ENCODE measurements at places on chromosomes 16 and 17.

DNA sequence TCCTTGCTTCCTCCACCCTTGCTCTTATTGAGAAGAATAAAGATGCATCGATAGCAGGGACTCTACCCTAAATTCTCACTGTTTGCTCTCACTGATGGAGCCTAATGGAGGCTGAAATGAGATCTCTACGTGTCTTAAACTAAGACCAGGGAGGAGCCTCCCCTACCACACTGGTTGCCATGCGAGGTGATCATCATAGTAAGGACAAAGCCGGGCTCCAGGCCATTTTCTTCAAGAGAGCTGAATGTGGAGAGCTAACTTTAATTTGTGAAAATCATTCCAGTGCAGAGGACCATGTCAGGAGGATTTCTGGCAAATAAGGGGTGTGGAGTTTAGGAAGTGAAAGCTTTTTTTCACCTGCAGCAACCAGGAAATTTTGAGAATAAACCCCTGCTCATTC, 5.6 kb downstream of the CDH11 start:
- DNase-seq, result no peak

GRCh38 chr16:75745242-75745641, 19.0 kb upstream of the CPHXL start:
- DNase-seq, result no peak

DNA sequence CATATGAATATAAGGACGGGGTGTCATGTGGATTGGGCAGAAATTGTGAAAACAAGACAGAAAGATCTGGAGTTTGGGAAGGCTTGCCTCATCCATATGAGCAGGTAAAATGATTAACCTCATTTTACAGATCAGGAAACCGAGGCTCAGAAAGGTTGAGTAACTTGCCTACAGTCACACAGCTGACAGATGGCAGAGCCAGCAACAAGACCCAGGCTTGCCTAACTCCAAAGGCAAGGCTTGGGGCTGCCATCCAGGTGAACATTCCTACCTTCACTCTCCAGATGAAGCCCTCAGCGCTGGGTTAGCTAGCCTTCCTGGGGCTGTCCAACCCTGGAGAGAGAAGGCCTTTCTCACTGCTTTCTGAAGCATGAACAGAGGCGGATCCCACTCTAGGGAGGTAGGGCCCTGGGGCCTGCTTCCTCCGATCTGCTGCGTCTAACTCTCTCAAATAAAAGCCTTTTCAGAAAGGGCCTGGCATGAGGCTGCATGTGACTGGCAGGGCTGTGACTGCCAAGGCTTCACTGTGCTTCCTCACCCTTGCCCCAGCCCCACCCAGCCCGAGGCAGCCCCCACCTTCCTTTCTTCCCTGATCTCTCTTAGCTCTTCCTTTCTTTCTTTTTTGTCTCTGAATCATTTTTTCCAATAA, 107.8 kb downstream of the GNAO1 start:
- no peak for DNase-seq

GRCh38 chr16:54446639-54447038, 160.1 kb upstream of the IRX3 start:
- no peak for DNase-seq

DNA sequence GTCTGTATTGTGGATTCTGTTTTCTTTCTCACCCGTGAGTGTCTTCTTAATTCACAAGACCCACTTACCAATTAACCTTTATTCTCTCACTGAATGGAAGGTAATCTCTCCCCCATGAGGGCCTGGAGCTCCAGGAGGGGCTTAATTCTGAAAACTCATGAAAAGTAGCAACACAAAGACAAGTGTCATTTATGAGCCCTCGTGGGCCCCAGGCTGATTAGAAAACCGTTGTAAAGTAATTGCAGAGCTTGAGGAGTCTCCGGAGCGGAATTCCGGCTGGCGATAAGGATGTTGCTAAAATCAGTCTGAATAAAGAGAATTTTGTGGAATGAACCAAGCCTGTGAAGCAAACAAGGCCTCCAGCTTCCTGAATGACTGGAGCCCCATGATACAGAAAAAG, 301.5 kb downstream of the HAPSTR1 start:
- DNase-seq, result no peak

DNA sequence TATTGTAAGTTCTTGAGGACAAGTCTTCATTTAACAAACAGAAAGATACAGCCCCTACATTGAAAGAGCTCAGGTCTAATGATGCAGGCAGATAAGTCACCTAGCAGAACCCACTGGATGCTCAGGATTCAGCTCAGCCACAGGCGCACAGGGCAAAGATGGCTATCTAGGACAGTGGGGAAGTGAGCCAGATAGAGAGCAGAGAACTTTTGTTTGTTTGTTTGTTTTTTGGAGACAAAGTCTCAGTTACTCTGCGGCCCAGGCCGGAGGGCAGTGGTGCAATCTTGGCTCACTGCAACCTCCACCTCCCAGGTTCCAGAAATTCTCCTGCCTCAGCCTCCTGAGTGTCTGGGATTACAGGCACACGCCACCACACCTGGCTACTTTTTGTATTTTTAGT, 20.4 kb downstream of the METTL2A start:
- DNase-seq, result no peak

GRCh38 chr16:709566-710499, 4.2 kb upstream of the FBXL16 start:
- no peak for DNase-seq

- DNase-seq, result no peak
Observed at GRCh38 chr16:56743840-56744239, 13.9 kb downstream of the NUP93 start.

DNA sequence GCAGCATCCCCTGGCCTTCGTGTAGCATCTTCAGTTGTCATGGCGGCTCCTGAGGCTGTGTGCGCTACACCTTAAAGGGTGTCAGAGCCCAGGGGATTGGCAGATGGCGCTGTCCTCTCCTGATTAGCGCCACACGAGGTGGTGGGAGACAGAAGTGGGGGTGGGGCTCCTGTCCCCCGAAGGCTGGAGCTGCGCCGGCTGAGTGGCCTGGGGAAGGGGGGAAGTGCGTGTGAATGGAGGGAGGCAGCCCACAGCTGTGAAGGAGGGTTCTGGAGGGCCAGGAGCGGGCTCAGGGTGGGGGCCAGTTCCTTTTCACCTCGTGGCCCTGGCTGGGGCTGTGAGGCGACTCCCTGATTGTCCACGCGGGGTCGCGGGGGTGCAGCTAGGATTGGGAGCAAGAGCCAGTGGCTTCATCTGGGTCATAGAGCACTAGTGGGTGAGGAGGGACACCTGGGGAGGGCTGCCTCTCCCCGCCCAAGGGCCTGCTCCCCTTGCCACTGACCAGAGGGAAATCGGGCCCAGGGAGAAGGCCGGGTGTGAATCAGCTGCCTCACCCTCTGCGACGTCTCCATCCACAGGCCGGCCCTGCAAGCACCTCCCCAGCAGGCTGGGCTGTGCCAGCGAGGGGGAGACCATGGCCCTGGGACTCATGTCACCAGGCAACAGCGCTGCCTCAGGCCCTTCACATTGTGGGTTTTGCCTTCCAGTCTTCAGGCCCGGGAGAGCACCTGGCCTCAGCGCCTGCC, 14.1 kb downstream of the BAHCC1 start:
- DNase-seq, result no peak

DNA sequence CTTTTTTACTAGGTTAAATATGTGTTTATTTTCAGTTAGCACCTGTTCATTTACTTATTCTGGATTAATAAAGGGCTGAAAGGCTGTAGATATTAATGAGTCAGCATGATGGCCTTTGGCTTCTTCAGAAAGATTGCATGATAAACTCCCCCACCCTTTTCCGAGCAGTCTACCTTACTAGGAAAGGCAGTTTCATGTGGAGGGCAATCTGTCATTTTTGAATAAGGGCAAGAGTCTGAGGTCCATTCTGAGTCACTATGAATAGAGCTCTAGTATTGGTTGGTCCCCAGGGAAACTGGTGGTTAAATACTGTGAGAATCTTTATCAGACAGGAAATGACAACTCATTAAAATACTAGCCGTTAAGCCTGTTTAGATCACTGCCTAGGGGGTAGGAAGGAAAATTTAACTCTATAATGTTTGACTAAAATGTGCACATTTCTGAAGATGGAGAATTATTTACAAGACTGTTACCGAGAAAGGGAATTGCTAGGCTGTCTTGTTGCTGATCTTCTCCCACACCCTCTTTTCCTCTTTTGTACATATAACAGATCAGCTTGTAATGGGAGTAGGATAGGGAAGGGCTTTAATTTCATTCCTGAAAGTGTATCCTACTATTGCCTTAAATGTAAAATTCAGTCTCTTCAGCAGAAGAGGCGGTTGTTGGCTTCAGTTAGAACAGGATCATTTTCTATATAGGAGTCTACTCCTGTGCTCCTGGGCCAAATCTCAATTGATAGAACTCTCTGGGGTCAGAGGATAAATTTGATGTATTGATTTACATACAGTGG, 63.3 kb downstream of the TUBD1 start:
- DNase-seq, result no peak

- DNase-seq, result no peak
Observed at GRCh38 chr17:17469996-17470395, 6.8 kb upstream of the MED9 start.

DNA sequence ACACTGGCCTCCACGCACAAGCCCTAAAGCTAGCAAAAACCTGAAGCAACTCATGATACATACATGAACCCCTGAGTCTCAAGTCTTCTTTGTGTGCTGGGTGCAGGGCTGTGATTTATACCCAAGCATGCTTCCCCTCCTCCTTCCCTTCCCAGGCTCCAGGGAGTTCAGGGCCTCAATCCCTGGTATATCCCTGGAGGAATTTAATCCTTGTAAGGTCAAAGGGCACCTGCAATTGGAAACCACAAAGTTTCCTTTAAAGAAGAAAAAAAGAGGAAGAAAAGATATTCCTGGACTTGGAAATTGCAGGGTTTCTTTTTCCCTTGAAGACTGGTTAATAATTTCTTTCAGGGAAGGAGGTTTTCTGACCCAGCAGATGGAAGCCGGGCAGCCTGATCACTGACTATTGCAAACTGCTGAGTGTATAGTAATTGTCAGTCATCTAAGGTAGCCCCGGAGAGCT, 182.3 kb downstream of the AATF start:
- no peak for DNase-seq

- no peak for DNase-seq
Observed at GRCh38 chr17:78294776-78295175, 63.3 kb downstream of the TMEM235 start.

DNA sequence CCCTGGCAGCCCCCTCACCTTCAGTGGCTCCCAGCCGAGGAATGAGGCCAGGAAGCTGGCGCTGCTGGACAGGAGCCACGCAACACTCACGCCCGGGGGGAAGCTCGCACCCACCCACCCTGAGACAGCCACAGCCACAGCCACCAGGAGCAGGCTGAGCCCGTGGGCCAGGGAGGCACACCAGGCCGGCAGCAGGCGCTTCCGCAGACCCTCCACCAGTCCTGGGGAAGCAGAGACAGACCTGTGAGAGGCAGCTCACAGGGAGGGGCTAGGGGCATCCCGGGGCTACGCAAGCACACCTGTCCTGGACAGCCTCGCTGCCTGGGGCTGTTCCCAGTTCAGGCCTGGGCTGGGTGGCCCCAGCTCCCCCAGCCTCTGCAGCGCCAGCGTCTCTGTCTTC, 41.9 kb downstream of the PKD1 start:
- no peak for DNase-seq

- no peak for DNase-seq
Observed at GRCh38 chr16:55900616-55901393, 25.6 kb upstream of the CES5A start.

- no peak for DNase-seq
Observed at GRCh38 chr16:4486126-4486893, 10.1 kb downstream of the HMOX2 start.

GRCh38 chr17:31654936-31655335, 204.1 kb downstream of the COPRS start:
- DNase-seq, result no peak

GRCh38 chr16:88361775-88362174, 21.0 kb upstream of the ZNF469 start:
- no peak for DNase-seq
